DMS79 treated with DMSO at 0.1 percent for 48 hours (cell line): ENCODE measurements at places on chromosomes 1 and 21.

GRCh38 chr1:67468066-67468718, 38.0 kb upstream of the SERBP1 start:
- no peak for DNase-seq

DNA sequence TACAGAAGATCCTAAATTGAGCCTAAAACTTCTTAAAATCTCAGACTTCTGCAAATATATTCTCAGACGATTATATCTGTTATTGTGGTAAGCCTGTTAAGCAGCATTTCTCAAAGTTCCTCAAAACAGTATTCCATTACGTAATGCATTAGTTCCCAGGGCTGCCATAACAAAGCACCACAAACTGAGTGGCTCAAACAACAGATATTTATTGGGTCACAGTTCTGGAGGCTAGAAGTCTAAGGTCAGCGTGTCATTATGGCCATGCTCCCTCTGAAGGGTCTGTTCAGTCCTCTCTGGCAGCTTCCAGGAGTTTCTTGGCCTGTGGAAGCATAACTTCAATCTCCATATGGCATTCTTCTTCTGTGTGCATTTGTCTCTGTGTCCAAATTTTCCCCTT, 103.5 kb upstream of the ST6GALNAC5 start:
- DNase-seq = no peak

GRCh38 chr21:28018741-28019669, 973.7 kb downstream of the LTN1 start:
- no peak for DNase-seq

GRCh38 chr21:36835383-36835795, 131.1 kb downstream of the HLCS start:
- DNase-seq = no peak

DNA sequence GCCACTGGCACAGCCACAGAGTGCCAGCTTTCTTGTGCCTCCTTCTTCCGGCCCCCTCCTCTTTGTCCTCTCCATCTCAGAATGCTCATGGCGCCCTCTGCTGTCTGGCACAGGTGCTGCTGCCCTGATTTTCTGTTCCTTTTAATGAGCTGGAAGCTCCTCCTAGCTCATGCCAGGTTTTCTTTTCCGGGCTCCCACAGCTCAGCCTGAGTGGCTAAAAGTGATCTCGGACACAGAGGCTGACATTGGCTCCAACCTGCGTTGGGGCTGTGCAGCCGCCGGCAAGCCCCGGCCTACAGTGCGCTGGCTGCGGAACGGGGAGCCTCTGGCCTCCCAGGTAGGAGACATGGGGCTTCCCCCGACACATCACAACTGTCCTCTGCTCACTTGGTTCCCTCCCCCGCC, 18.7 kb downstream of the CNTN2 start:
- peak; percentile 72 for DNase-seq

DNA sequence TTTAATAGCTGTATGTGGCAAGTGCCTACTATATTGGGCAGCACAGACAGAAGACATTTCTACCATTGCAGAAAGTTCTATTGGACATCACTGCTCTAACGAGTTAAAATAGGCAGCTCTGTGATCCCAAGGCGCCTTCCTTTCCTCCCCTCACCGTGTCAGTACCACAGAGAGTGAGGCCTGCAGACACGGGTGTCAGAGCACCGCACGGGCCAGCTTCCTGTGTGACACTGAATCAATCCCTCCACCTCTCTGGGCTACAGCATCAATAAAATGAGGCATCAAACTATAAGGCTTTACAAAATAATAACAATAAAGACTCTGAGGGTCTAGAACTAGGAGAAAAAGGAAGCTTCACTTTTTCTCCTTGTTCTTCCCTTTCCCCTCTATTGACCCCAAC, 246.7 kb downstream of the FOXD2 start:
- DNase-seq = no peak

- DNase-seq = no peak
These were observed 42.7 kb upstream of the SELENON start for GRCh38 chr1:25757151-25757845.

DNA sequence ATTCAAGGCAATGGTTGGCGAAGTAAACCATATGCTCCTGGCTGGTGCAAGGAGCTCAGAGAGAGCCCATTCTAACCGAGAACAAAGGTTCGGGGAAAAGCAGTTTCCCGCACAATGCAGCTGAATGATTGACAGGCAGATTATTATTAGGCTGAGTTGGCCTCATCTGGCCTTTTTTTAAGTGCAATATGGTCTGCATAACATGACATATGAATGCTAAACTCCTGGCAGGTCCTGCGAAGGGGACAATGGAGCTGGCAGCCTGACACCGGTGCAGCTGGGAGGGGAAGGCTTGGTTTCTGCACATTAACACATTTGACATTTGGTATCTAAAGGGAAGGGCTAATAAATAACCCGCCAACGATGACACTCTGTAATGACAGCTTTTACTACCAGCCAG, 92.0 kb downstream of the MIS18A start:
- DNase-seq = no peak
